ENCODE measurements at places on chromosomes 5 and 9. TPM values are rescaled to one million over a fixed set of nuclear protein-coding genes. Genes with fewer than 3 reads are reported as not detected.

DNA sequence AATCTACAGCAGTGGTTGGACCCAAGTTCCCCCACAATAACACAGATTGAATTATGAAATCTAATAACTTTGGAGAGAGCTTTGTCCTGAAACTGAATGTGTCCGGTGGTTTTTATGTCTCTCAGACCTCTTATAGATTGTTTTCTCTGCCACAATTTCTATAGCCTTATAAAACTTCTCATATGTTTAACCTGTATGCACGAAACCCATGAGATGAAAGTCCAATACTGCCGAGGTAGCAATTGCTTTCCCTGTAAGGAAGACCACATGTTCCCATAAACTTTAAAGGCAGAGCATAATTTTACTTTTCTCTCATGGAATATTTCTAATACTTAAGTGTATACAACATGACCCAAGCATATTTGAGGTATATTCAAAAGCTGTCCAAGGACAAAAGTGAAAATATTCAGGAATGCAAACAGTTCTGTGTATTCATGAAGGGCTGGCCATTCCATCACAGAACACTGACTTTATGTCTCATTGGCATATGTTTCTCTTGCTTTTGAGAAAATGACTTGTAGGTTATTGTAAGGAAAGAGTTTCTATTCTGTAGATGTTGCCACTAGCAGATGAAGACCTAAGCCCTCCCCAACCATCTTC is 94.4 kb upstream of the TLE4 start:
- DNase-seq = no peak

- DNase-seq = no peak
Observed at GRCh38 chr9:89778100-89779090, 173.6 kb downstream of the GADD45G start.

- DNase-seq = peak; percentile 63
Observed at GRCh38 chr5:8270246-8270645, 401.3 kb downstream of the MTRR start.

- no peak for DNase-seq
Observed at GRCh38 chr9:15622318-15622971, 69.6 kb downstream of the CCDC171 start.

- no peak for DNase-seq
Observed at GRCh38 chr5:168303393-168304025, 12.1 kb downstream of the WWC1 start.

GRCh38 chr9:98101416-98101815 is 17.6 kb downstream of the TRIM14 start:
- DNase-seq = no peak

- peak; percentile 59 for DNase-seq
Observed at GRCh38 chr9:35814106-35814840, 569 bp downstream of the HINT2 start.

GRCh38 chr9:28805197-28805596 is 1231.9 kb upstream of the C9orf72 start:
- DNase-seq = no peak

DNA sequence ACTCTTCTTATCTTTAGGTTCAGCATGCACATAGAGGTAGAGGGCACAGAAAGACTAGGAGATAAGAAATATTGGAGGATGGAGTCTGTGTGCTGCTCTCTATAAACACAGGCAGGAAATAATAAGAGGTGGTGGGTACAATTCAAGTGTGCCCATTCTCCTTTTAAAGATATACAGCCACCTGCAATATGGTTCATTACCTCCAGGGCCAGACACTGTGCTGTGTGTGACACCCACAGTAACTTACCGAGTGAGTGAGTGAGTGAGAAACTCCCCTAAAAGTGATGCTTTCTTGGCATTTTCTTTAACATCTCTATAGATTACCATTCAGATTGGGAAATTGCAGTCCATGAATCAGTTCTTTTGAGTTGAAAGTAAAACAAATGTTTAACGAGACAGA is 311.8 kb upstream of the KCNN2 start:
- no peak for DNase-seq

DNA sequence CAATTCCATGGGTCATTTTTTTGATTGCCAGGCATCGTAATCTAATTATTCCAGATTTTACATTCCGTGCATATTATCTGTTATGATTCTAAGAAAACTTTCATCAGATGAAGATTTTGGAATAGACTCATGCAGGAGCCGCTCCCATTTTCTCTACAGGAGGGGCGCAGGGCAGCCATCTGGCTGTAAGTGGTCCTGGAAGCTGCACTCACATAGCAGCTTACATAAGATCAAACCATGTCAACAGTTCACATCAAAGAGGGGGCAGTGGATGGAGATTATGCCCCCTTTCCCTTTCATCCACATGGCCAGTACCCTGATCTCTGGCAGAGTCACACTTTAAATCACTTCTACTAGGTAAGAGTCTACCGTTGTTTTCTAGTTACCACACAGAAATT is 73.3 kb upstream of the PCA3 start:
- no peak for DNase-seq

DNA sequence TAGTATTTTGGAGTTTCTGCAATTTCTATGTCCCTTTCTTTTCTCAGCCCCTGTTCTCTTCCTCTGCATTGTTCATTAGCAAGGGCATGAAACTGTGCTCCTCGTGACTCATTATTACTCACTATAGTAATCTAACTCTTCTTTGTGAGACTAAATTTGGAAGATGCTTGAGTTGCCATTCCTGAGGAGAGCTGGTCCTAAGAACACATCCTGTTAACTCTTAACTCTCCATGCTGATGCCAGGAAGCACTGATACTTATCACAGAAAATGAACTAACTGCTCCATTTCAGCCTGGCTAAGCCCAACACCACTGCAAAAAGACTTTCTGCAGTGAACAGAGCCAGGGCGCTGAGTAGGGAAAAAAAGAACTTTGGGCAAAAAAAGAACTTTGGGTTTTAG is 10.6 kb upstream of the CSNK1A1 start:
- DNase-seq = peak; percentile 98

- peak; percentile 74 for DNase-seq
Observed at GRCh38 chr9:120935383-120935857, 8.8 kb upstream of the TRAF1 start.

- DNase-seq = no peak
Observed at GRCh38 chr9:94817291-94818177, 91.0 kb downstream of the AOPEP start.

DNA sequence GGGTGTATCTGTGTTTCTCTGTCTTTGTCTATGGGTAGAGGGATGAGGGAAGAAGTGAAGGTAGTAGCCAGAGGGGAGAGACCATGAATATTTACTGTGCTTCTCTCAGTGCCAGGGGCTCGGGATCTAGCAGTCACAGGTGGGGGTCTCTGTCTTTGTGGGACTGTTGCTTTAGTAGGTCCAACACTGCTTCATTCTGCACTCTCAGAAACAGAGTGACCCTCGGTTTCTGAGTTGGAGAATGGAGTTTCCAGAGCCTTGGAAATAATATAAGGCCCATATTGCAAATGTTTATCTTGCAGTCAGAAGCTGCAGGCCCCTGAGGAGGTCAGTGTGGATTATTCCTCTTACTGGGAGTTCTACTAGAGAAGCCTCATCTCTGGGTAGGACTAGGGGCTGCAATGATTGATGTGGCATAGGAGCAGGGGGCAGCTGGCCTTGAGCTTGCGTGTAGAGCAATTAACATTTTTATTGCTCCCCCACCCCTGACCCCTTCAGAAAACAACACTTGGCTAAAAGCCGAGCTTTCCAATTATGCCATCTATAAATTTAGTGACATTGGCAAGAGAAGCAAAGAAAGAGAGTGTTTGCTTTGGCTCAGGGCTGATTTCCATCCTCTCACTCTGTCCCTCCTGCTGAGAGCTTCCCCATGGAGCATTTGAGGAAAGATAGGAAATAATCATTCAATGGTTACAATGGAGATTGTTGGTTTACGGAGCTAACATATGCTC is 55.0 kb upstream of the TRPC7 start:
- DNase-seq = no peak

DNA sequence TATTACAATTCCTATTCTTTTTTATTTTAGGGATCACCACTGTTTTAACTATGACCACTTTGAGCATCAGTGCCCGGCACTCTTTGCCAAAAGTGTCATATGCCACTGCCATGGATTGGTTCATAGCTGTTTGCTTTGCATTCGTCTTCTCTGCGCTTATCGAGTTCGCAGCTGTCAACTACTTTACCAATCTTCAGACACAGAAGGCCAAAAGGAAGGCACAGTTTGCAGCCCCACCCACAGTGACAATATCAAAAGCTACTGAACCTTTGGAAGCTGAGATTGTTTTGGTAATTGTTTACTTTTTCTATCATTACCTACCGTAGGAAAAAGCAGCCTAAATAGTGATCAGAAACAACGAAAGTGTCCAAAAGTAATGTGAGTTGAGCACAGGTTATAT is 6.4 kb downstream of the GABRA6 start:
- no peak for DNase-seq

DNA sequence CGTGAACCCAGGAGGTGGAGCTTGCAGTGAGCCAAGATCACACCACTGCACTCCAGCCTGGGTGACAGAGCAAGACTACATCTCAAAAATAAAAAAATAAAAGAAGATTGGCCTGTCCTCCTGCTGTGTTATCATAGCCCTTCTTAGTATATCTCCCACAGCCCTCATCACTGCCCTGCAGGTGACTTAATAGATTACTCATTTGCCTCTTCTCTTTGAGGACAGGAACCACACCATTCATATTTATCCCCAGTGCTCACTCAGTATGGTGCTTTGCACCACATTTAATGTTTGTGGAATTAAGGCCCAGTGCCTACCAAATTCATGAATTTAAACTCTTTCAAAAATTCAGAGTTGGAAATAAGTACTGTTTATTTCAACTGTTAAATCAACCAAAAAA is 10.3 kb downstream of the IDNK start:
- no peak for DNase-seq

DNA sequence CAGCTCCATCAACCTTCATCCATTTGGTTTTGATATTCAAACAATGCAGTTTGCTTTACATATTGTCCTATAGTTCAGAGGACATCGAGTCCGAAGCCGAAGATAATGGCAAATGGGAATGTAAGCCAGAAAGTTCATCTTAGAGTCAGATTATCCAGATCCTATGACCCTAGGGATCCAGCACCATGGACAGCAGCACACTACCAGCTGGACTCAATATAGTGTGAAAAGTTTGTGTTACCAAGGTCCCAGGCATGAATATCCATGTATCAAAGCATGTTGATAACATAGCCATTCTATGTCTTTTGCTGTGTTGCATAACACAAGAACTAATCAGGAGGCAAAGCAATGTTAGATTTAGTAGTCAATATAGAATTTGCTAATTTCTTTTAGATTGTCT is 46.3 kb downstream of the FSTL4 start:
- DNase-seq = peak; percentile 27

GRCh38 chr5:15897656-15898055 is 281.9 kb downstream of the MARCHF11 start:
- DNase-seq = no peak

GRCh38 chr5:141326088-141326854 is 4.0 kb upstream of the PCDHGA1 start:
- no peak for DNase-seq

- DNase-seq = no peak
Observed at GRCh38 chr5:37850226-37850865, 10.5 kb upstream of the GDNF start.

GRCh38 chr9:7180247-7180646 is 422.5 kb downstream of the KDM4C start:
- no peak for DNase-seq

DNA sequence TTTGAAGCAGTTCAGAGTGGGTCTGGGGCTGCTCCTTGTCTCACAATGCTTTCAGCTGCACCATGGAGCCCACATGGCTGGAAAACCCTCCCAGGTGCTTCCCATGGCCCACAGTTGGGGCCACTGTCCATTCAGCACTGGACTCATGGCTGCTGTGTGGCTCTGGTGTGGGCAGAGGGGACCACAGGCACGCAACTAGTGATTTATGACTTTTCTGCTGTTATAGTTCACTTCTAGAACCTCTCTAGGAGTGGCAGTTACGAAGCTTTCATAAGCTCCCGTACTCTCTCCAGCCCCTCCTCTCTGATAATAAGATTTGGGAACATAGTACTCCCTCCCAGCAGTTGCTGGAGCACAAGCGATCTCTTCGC is 29.0 kb downstream of the GLRA1 start:
- DNase-seq = peak; percentile 77

DNA sequence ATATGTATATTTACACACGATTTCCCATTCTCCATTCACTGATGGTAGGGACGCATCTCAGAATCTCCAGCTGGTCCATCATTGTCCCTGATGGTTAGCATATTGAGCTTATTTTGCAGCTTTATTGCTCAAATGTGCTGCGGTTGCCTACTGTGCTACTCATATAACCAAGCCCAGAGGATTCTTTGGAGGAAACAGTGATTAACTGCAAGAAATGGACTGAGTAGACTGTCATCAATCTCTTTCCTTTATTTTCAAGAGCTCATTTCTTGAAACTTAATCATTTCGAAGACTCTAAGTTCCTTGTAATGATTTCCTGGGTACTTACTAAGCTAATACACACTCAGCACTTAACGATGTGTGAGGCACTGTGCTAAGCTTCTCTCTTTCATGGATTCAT is 119.0 kb downstream of the MAT2B start:
- DNase-seq = no peak

- DNase-seq = no peak
Observed at GRCh38 chr9:127652733-127653132, 40.7 kb downstream of the STXBP1 start.

PCDHGA12 gene
- total RNA-seq = not detected

ASTN2 gene
- total RNA-seq = 10.1 TPM

PPP1R26 gene
- total RNA-seq = 32.7 TPM

IL4 gene
- total RNA-seq = not detected

SLC36A2 gene
- not detected for total RNA-seq
